Liver (tissue), 10 donors: ENCODE measurements at places on chromosomes 7 and 10. TPM values are rescaled to one million over a fixed set of nuclear protein-coding genes. Genes with fewer than 3 reads are reported as not detected.

TMEM176A gene
- 404 TPM for total RNA-seq

SH2B2 gene
- total RNA-seq, result 1.4 TPM

DNA sequence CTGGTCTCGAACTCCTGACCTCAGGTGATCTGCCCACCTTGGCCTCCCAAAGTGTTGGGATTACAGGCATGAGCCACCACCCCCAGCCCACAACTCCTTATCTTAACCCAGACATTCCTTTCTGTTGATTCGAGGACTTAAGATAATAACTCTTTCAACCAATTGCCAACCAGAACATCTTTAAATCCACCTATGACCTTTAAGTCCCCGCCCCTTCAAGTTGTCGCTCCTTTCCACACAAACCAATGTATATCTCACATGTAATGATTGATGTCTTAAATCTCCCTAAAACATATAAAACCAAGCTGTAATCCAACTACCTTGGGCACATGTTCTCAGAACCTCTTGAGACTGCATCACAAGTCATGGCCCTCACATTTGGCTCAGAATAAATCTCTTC is 7.8 kb upstream of the ANKRD2 start:
- H3K4me1 ChIP-seq, result no peaks in the 10 kb centered on the region
- H3K4me3 ChIP-seq, result no peak overlapping the region
- no peaks in the 10 kb centered on the region for H3K27me3 ChIP-seq
- H3K36me3 ChIP-seq, result no peaks in the 10 kb centered on the region
- DNase-seq, result no peak

- no peaks in the 10 kb centered on the region for H3K27me3 ChIP-seq
- DNase-seq, result no peak
- H3K4me1 ChIP-seq, result no peaks in the 10 kb centered on the region
Measured at GRCh38 chr10:5493691-5494090, 5.7 kb downstream of the CALML5 start.

CCDC172 gene
- not detected for total RNA-seq

OR2A5 gene
- total RNA-seq, result 0.28 TPM

GRCh38 chr7:142231716-142232115 is 26.1 kb downstream of the PRSS58 start:
- no peaks in the 10 kb centered on the region for H3K4me1 ChIP-seq
- peaks cover 8% of the 10 kb centered on the region for H3K27me3 ChIP-seq
- H3K27ac ChIP-seq, result no peak overlapping the region
- no peak for DNase-seq
- H3K36me3 ChIP-seq, result no peaks in the 10 kb centered on the region

GRK5 gene
- 4.5 TPM for total RNA-seq

DNA sequence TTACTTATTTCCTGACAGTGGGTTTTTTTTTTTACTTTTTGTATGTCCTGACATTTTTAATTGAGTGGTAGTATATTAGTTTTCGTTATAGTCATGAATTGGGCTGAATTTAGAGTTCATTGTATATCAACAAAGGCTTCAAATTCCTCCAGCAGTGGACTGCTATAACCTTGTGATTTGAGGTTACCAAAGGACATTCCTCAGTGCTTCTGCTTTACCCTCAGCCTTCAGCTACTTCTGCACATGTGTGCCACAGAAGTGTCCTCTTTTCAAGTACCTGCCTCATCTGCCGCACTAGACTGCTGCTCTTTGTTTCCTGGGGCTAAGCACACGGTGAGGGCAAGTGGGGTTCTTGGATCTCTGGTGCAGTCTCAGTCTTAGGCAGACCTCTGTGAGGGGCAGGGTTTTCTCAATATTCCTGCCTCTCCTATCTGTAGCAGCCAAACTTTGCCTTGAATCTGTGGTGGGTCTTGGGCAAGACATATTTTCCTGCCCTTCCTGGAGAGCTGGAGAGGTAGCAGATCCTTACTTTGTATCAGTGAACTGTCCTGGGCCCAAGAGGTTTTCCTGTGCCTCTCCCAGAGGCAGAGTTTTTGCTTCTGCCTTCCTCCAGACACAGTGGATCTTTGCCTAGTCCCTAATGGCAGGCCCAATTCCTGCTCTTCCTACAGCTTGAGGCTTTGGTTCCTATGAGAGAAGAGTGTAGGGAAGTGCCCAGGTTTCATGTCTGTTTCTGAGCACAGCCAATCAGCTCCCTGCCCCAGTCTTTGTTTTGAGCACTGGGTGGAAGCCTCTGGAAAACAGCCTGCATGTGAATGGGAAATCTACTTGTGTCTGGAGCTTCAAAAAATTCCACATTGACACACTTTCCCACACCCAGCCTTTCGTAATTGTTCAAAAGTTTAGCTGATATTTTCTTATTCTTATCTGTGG is 39.0 kb upstream of the STRIP2 start:
- DNase-seq, result no peak
- H3K4me1 ChIP-seq, result no peaks in the 10 kb centered on the region
- H3K4me3 ChIP-seq, result no peak overlapping the region
- no peak overlapping the region for H3K27ac ChIP-seq

GRCh38 chr7:51428217-51428887 is 111.7 kb upstream of the COBL start:
- no peak for DNase-seq
- no peak overlapping the region for H3K27ac ChIP-seq
- H3K36me3 ChIP-seq, result no peaks in the 10 kb centered on the region
- no peak overlapping the region for H3K4me3 ChIP-seq

- no peaks in the 10 kb centered on the region for H3K36me3 ChIP-seq
- DNase-seq, result no peak
- no peak overlapping the region for H3K4me3 ChIP-seq
- H3K27me3 ChIP-seq, result no peaks in the 10 kb centered on the region
- H3K4me1 ChIP-seq, result no peaks in the 10 kb centered on the region
- H3K27ac ChIP-seq, result no peak overlapping the region
Measured at GRCh38 chr10:34180749-34181148, 634.3 kb downstream of the PARD3 start.

GNGT1 gene
- not detected for total RNA-seq

- H3K27ac ChIP-seq, result no peak overlapping the region
- H3K27me3 ChIP-seq, result no peaks in the 10 kb centered on the region
- H3K4me1 ChIP-seq, result no peaks in the 10 kb centered on the region
- no peak for DNase-seq
- H3K4me3 ChIP-seq, result no peak overlapping the region
- no peaks in the 10 kb centered on the region for H3K36me3 ChIP-seq
Measured at GRCh38 chr10:90481326-90481923, 376.4 kb downstream of the HTR7 start.

DNA sequence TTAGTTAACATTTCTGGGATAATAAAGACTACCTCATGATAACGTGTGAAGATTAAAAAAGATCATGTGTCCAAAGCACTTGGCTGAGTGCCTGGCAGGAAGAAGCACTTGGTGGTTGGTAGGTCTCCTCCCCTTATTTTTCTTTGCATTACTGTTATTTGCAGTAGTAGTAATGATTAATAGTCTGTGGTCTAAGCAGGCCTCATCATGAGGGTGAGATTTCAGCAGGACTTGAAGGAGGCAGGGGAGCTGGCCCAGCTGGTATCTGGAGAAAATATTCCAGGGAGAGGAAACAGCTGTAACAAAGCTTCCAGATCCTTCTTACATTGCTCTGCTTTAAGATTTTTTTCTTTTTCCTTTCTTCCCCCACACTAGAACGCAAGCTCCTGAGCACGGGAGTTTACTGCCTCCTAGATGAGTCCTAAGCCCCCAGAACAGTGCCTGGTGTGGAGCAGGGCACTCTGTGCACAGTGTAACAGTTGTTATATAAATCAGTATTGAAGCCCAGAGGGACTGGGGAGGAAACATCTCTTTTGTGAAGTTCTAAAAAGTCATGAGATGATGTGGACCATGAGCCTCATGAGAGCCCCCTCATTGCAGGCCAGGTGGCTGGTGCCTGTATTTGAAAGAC is 31.1 kb upstream of the RHEB start:
- peaks cover 12% of the 10 kb centered on the region for H3K4me1 ChIP-seq
- DNase-seq, result no peak
- H3K36me3 ChIP-seq, result no peaks in the 10 kb centered on the region
- no peak overlapping the region for H3K4me3 ChIP-seq
- H3K27ac ChIP-seq, result no peak overlapping the region

DNA sequence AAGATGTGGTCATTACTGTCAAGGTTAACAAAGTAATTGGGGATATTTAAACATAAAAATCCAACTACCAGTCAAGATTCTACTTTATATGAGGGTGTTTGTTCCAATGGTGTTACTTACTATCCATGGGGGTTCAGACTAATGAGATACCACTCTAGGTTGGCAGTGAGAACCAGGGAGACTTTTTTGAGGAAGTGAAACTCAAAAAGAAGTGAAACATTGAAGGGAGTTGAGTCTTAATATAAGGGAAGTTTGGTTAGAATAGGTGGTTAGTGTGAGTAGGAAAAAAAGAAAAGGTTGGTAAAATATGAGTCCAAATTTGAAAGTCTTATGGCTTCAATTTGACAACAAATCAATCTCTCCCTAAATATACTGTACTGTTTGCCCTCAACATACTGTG is 123.6 kb upstream of the ANK3 start:
- H3K27me3 ChIP-seq, result no peaks in the 10 kb centered on the region
- H3K4me3 ChIP-seq, result no peak overlapping the region
- H3K27ac ChIP-seq, result no peak overlapping the region
- H3K4me1 ChIP-seq, result no peaks in the 10 kb centered on the region

- H3K4me1 ChIP-seq, result no peaks in the 10 kb centered on the region
- no peak for DNase-seq
- H3K4me3 ChIP-seq, result no peak overlapping the region
Measured at GRCh38 chr10:130010653-130011052, 46.6 kb upstream of the EBF3 start.

- H3K27ac ChIP-seq, result peak overlapping the region; percentile 65
- H3K27me3 ChIP-seq, result no peaks in the 10 kb centered on the region
- no peaks in the 10 kb centered on the region for H3K36me3 ChIP-seq
- no peaks in the 10 kb centered on the region for H3K4me1 ChIP-seq
- no peak overlapping the region for H3K4me3 ChIP-seq
- no peak for DNase-seq
Measured at GRCh38 chr7:81770728-81771223, 929 bp upstream of the HGF start.

DNA sequence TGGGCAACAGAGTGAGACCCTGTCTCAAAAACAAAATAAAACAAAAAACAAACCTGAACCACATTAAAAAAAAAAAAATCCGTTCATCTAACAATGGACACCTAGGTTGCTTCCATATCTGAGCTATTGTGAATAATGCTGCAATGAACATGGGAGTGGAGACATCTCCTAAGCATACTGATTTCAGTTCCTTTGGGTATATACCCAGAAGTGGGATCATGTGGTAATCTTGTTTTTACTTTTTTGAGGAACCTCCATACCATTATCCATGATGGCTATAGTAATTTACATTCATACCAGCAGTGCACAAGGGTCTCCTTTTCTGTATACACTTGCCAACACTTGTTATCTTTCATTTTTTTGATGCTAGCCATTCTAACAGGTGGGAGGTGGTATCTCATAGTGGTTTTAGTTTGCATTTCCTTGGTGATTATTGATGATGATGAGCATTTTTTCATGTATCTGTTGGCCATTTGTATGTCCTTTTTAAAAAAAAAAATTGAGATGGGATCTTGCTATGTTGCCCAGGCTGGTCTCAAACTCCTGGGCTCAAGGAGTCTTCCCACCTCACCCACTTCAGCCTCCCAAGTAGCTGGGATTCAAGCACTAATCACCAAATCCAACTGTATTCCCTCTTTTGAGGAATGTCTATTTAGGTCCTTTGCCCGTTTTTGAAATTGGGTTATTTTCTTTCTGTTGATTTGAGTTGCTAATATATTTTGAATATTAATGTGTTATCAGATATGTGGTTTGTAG is 17.5 kb downstream of the CDK13 start:
- no peak overlapping the region for H3K4me3 ChIP-seq
- no peaks in the 10 kb centered on the region for H3K36me3 ChIP-seq
- H3K27ac ChIP-seq, result no peak overlapping the region
- no peak for DNase-seq
- H3K4me1 ChIP-seq, result peaks cover under 1% of the 10 kb centered on the region

CHAT gene
- total RNA-seq, result not detected
